ENCODE measurements at places on chromosomes 3 and 15.

GRCh38 chr3:18393906-18394305 is 31.2 kb downstream of the SATB1 start:
- peak; percentile 3 for DNase-seq

DNA sequence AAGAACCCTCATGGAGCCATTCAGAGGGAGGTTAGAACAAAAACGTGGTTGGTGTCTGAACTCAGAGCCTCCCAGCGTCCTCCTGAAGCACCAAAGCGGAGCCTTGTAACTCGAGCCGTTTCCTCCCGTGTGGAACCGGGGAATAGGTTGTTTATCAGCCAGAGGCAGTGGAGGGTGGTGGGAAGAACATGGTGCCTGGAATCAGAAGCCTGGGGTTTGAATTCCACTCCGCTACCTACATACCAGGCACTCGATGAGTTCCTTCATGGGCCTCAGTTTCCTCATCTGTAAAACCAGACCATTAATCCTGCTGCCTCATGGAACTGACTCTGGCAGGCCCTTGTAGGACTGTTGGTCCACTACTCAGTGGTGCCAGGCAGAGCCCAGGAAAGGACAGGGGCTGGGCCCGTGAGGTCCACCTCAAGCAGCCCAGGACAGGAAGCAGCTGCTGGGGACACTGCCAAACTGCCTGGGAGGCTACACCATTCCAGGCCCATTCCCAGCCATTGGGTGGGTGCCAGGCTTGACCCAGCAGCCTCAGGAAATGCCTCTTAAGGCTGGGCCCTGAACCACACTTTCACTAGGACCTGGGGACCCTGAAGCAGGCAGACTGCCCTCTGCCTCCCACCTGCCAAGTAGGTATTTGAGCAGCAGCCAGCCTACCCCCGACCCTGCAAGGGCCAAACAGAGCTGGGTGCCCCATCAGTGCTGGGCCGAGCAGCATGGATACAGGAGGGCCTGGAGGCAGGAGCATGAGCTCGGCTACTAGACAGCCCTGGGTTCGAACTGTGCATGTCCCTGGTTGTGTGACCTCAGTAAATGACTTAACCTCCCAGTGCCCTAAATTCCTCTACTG is 33.4 kb downstream of the PRKCD start:
- DNase-seq = no peak

DNA sequence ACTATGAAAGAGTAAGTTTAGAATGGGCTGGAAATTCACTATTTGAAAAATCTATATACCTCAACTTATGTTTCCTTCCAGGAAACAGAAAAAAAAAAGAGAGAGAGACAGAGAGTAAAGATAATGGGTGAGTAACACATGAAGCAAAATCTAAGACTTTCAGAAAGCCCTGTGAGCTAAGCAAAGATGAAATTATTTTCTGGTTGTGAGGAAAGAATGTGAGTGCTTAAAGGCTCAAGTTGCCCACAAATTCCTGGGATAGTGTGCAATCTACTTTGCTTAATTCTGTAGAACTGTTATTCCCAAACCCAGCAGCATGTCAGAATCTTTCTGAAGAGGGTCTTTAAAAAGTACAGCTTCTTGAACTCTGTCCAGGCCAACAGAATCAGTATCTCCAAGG is 337.7 kb upstream of the AGTR1 start:
- DNase-seq = peak; percentile 69

- no peak for DNase-seq
These were observed 240.3 kb downstream of the FGF12 start for GRCh38 chr3:192487033-192487432.

DNA sequence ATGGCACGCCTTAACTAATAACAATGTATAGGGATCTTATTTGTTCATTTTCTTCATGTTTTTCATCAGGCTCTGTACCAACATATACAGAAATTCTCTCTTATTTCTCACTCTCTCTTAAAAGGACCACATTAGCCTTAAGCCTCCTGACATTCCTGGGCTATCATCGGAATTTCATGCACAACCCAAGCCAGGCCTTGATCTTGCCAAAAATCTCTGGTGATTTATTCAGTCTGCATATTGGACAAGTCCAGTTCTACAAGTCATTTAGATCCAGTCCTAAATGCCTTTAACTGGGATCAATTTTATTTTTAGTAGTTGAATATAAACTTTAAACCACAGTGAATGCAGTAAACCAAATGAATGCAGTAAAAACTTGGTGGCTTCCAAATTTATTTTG is 385.4 kb downstream of the MECOM start:
- DNase-seq = peak; percentile 35

All from amniotic epithelial cell (primary cell).